ENCODE measurements at places on chromosomes 12 and 14. TPM values are rescaled to one million over a fixed set of nuclear protein-coding genes. Genes with fewer than 3 reads are reported as not detected.

DNA sequence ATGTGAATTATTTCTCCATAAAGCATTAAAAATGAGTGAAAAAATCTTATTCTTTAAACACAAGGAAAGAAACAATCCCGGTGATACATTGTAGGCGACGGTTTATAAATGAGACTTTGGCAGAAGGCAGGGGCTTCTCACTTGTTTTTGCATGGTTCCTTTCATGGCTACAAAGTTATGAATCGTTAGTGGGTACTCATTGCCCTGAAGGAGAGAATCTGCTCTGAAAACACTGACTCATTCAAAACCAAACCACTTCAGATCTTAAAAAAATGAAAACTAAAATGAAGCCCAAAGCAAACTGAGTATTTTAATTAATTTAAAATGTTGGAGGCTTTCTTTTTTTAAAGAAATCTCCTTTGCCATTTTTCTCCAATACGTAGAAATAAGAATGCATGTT, 41.4 kb upstream of the AMIGO2 start:
- no peak for DNase-seq

Gene SLC8A3
- 0.43 TPM for total RNA-seq

- DNase-seq, result no peak
Measured at GRCh38 chr12:90802727-90803126, 152.2 kb downstream of the CCER1 start.

- DNase-seq, result no peak
Measured at GRCh38 chr12:85872497-85873091, 1.5 kb upstream of the NTS start.

DNA sequence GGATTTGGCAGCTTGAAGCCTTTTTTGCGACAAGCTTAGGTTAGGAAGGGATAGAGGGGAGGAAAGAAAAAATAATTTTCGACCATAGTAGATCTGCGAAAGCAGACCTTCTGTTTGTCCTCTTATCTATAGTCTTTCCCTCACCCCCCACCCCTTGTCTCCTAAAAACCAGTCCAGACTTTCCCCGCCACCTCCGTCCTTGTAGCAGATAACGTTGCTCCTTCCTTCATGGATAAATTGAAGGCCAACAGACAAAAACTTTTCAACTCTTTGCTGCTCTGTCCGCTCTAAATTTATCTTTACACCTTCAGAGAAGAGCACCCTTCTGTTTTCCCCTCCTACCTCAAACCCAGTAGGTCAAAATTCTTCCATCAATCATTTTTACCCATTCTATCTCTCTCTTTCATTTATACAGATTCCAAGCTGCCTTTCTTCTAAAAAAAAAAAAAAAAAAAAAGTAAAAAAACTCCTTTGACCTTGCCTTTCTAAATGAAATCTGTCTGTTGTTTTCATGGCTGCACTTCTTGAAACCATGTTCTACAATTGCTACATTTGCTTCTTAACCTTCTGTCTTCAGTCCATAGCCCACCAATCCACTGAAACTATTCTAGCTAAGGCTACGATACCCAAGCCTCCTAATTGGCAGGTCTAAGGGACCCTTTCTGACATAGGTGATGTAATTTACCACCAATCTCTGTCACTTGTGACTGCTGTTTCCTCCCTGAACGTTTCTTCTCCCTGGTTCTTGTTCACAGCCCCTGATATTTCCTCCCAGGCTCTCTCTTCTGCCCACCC, 11.1 kb upstream of the NEMF start:
- no peak for DNase-seq

- no peak for DNase-seq
Measured at GRCh38 chr14:66649498-66649897, 141.6 kb downstream of the GPHN start.

GRCh38 chr14:26984311-26985177, 386.7 kb upstream of the NOVA1 start:
- peak; percentile 38 for DNase-seq

- DNase-seq, result no peak
Measured at GRCh38 chr12:64756376-64756775, 2.8 kb downstream of the GNS start.

- DNase-seq, result no peak
Measured at GRCh38 chr14:76793956-76794355, 18.7 kb downstream of the ANGEL1 start.

Gene TTC6
- 46.7 TPM for total RNA-seq

Gene AREL1
- total RNA-seq, result 44.0 TPM

DNA sequence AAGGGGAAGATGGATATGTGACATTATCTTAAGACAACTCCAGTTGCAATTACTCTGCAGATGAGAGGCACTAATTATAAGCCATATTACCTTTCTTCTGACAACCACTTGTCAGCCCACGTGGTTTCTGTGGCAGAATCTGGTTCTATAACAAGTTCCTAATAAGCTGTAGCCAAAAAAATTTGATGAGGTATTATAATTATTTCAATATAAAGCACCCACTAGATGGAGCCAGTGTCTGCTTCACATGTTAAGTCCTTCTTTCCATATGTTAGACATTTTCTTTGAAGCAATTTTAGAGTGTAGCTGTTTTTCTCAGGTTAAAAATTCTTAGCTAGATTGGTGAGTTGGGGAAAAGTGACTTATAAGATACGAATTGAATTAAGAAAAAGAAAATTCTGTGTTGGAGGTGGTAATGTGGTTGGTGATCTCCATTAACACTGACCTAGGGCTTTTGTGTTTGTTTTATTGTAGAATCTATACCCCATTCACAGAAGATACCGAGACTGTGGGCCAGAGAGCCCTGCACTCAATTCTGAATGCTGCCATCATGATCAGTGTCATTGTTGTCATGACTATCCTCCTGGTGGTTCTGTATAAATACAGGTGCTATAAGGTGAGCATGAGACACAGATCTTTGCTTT, 36.9 kb downstream of the PSEN1 start:
- DNase-seq, result no peak

GRCh38 chr14:99436247-99437180, 44.1 kb downstream of the SETD3 start:
- DNase-seq, result no peak

- DNase-seq, result no peak
Measured at GRCh38 chr12:92860521-92860920, 68.6 kb downstream of the EEA1 start.

- DNase-seq, result no peak
Measured at GRCh38 chr14:39060818-39061437, 42.1 kb downstream of the SEC23A start.

Gene EPYC
- not detected for total RNA-seq

GRCh38 chr12:55664826-55665225, 28.1 kb downstream of the OR10P1 start:
- DNase-seq, result no peak

Gene REC8
- 380 TPM for total RNA-seq

Gene RTN1
- total RNA-seq, result 27.0 TPM

DNA sequence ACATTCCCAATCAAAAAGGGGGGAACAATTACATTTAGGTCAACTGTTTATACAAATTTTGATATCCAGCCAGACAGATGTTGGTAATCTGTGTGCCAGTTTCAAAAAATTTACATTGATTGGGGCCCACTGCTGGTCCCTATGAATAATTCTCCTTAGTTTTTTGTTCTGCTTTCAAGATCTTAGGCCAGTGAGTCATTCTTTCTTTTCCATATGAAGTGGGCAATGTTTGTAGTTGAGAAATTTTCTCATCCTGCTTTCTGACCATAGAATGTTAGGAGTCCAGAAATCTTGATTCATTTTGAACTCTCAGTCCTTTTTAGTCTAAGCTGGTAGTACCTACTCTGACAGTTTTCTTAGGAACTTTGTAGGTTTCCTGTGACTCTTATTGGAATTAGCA, 244.3 kb downstream of the DIO2 start:
- DNase-seq, result no peak

GRCh38 chr14:92039063-92039718, 668 bp downstream of the TRIP11 start:
- DNase-seq, result peak; percentile 41

DNA sequence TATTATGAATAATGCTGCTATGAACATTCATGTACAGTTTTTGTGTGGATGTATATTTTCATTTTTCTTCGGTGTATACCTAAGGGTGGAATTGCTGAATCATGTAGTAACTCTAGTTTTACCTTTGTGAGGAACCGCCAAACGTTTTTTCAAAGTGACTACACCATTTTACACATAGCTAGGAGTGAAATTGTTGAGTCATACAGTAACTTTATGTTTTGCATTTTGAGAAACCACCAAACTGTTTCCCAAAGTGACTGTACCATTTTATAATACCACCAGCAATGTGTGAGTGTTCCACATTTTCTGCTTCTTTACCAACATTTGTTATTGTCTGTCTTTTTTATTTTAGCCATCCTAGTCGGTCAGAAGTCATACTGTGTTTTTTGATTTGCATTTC, 3.1 kb upstream of the TPH2 start:
- DNase-seq, result no peak

Gene THAP2
- total RNA-seq, result 7.0 TPM

Gene PAH
- 17.4 TPM for total RNA-seq

Gene ETNK1
- 285 TPM for total RNA-seq

- DNase-seq, result no peak
Measured at GRCh38 chr12:111757361-111758119, 9.2 kb upstream of the ALDH2 start.

GRCh38 chr14:57171363-57171762, 97.3 kb downstream of the EXOC5 start:
- DNase-seq, result no peak

DNA sequence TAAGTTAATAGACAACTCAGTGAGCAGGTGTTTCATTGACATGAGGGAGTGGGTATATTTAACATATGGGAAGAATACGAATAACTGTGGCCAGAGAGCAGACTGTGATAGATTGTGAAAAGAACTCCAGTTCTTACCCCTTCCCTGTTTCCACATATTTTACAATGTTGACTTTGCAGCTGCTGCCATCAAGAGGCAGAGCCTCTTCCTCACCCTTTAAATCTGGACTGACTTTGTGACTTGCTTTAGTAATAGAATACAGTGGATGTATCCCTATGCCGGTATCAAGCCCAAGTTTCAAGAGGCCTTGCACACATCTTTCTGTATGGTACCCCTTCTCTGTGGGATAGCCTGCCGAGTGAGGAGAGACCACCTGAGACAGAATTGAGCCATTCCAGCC, 356.7 kb downstream of the ETNK1 start:
- no peak for DNase-seq

- DNase-seq, result no peak
Measured at GRCh38 chr12:25764409-25764808, 194.1 kb upstream of the RASSF8 start.

DNA sequence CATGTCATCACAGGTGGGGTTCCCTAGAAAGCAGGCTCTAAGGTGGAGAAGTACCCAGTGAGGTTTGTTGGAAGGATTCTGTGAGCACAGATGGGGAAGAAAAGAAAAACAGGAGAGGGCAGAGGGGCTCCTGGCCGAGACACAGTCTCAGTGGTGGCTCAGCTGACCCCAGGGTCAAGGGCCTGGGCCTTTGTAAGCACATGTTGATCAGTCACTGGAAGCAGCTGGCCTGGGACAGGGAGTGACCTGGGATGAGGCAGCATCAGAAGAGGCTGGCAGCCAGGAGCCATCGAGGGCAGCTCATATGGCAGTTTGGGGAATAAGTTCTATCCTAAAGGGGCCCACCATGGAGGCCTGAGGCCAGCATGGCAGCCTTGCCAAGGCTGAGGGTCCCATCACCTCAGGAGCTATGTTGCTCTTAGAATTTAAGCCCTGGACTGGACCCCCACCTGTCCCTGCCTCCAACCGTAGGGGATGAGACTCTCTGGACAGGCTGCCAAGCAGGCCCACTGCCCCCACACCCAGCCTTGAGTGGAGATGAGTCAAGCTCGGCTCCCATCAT, 6.3 kb upstream of the TMEM179 start:
- no peak for DNase-seq

Gene ABCC9
- total RNA-seq, result 0.16 TPM

DNA sequence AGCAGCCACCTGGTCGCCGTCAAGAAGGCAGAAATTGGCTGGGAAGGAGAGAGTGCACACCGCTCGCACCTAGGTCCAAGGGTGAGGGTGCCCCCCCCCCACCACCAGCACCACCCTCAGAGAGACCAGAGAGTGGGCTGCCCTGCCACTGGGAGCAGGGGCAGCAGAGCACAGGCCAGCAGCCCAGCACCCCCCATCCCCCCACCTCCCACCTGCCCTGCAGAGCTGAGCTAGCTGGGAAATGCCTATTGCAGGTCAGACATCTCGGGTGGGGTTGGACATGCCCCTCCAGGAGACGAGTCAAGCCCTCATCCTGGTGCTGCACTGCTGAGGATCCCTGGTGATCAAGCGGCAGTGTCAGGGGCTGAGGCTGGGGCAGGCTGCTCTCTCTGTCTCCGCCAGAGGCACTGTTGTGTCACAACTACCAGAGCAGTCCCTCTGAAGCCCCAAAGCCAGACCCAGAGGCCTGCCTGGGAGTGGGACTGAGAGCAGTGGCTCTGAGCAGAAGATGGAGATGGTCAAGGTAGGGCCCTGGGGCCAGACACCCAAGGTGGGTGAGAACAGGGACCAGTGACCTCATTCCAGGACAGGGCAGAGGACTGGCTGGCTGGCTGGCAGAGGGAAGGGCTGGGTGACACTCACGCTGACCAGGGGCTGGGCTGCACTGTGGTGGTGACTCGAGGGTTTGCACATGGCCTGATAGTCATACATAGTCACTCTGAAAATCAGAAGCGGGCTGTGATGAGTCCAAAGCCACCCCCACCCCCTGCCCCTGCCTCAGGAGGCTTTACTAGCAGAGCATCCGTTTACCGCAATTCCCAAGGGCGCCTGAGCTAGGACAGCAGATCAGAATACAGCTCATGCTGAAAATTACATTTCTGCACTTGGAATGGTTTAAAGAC, 19.7 kb upstream of the LRTM2 start:
- peak; percentile 22 for DNase-seq

Measured in progenitor cell of endocrine pancreas (in vitro differentiated cells).